A673 (cell line): ENCODE measurements at places on chromosomes 11 and 22.

DNA sequence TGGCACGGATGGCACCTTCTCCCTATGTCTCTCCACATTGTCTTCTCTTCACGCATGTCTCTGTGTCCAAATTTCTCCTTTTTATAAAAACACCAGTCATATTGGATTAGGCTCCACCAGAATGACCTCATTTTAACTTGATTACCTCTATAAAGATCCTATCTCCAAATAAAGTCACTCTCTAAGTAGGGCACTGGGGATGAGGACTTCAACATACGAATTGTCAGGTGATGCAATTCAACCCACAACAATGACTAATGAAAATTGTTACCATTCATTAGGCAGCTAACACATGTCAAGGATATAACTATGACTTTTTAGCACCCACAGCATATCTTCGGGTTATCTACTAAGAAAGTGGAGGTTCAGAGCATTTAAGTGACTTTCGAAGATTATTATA lies 55.5 kb upstream of the USP47 start:
- no peaks in the 10 kb centered on the region for H3K36me3 ChIP-seq
- no peaks in the 10 kb centered on the region for H3K4me1 ChIP-seq
- no peak for DNase-seq

DNA sequence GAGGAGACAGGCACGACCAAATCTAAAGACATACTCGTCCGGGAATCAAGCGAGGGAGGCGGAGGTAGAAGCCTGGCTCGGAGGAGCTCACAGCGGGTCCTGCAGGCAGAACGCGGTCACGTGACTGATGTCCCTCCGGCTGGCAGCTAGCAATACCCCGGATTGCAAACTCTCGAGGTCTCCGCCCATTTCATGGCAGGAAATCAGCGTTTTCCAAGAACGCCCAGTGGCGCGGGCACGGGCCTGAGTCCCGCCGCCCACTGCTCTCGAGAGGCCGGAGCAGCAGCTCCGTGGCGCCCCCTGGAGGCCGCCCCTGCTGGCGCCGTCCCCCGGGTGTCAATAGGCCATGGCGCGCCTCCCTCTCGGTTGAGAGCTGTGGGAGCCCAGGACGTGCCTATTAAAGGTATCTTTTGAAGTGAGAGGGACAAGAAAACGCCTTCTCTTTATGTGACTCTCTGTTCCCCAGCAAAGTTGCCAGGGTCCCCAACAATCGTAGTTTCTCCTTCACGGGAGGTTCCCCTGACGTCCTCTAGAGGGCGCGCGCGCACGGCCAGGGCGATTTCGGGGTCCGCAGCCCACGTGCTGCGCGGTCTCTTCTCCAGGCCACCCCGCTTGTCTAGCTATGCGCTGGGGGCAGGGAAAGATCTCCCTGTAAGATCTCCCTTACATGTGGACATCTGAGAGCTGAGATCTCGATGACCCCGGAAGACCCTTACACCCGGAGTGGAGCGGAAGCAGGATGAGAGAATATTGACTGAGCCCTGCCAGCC lies 37.3 kb upstream of the RBFOX2 start:
- H3K4me3 ChIP-seq: peak overlapping the region; percentile 54
- H3K4me1 ChIP-seq: peaks cover 6% of the 10 kb centered on the region
- DNase-seq: peak; percentile 99

- no peaks in the 10 kb centered on the region for H3K27me3 ChIP-seq
- H3K27ac ChIP-seq: no peak overlapping the region
- H3K4me3 ChIP-seq: no peak overlapping the region
These were observed 61.1 kb downstream of the SPECC1L start for GRCh38 chr22:24331468-24332440.

DNA sequence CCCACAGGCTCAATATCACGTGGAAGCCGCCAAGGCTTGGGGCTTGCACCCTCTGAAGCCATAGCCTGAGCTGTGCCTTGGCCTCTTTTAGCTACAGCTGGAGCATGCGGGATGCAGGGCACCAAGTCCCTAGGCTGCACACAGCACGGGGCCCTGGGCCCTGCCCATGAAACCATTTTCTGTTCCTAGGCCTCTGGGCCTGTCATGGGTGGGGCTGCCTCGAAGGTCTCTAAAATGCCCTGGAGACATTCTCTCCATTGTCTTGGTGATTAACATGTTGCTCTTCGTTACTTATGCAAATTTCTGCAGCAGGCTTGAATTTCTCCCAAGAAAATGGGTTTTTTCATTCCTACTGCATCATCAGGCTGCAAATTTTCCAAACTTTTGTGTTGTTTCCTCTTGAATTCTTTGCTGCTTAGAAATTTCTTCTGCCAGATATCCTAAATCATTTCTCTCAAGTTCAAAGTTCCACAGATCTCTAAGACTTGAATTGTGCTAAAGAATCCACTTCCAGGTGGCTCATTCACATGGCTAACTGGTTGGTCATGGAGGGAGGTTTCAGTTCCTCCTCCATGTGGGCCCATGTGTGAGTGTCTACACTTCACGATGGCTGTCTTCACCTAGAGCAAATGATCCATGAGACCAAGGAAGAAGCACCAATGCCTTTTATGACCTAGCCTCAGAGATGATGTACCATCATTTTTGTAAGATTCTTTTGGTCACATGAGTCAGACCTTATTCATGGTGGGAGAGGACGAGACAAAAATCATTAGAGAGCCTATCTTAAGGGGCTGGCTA lies 7.4 kb upstream of the CREBZF start:
- H3K36me3 ChIP-seq: no peaks in the 10 kb centered on the region
- H3K4me1 ChIP-seq: no peaks in the 10 kb centered on the region
- no peak for DNase-seq
- peaks cover 4% of the 10 kb centered on the region for H3K27me3 ChIP-seq
- H3K27ac ChIP-seq: no peak overlapping the region

DNA sequence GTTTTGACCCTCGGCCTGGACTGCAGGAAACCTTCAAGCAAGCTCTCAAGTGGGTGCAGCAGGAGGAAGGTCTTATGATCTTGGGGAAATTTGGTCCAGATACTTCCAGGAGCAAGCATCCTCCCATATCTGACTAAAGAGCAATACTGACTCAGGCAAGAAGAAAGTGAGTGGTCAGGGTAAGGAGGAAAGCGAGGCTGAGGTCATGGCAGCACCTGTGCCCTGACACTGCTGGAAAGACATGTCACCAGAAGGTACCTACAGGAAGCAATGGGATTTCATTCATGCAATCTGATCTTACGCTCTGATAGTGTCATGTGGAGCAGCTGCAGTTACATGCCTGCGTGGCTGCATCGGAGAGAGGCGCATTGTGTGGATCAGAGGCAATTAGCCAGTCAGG lies 6.5 kb upstream of the TOP3B start:
- no peak overlapping the region for H3K27ac ChIP-seq
- H3K4me1 ChIP-seq: no peaks in the 10 kb centered on the region
- H3K36me3 ChIP-seq: no peaks in the 10 kb centered on the region

DNA sequence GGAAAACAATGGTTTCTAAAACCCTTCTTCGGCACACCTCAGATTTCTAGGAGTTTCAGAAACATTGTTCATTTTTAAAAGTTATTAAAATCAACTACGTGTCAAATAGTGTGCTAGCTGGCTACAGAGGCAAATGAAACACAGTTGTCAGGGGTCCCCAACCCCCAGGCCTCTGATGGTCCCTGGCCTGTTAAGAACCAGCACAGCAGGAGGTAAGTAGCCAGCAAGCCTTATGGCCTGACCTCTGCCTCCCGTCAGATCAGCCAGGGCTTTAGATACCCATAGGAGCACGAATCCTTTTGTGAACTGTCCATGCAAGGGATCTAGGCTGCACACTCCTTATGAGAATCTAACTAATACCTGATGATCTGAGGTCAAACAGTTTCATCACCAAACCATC lies 648.2 kb downstream of the FAM181B start:
- H3K4me1 ChIP-seq: no peaks in the 10 kb centered on the region
- no peaks in the 10 kb centered on the region for H3K27me3 ChIP-seq
- no peak overlapping the region for H3K27ac ChIP-seq
- no peak overlapping the region for H3K4me3 ChIP-seq

GRCh38 chr11:86991341-86991740 lies 36.1 kb upstream of the FZD4 start:
- H3K27ac ChIP-seq: peak overlapping the region; percentile 88
- H3K4me1 ChIP-seq: peaks cover 82% of the 10 kb centered on the region
- H3K4me3 ChIP-seq: peak overlapping the region; percentile 25
- peak; percentile 88 for DNase-seq
- H3K36me3 ChIP-seq: no peaks in the 10 kb centered on the region

- peaks cover 25% of the 10 kb centered on the region for H3K27me3 ChIP-seq
- no peak overlapping the region for H3K4me3 ChIP-seq
- no peaks in the 10 kb centered on the region for H3K36me3 ChIP-seq
- DNase-seq: no peak
- no peak overlapping the region for H3K27ac ChIP-seq
These were observed 25.2 kb upstream of the KCNJ11 start for GRCh38 chr11:17413414-17414316.

GRCh38 chr22:17919276-17920144 lies 104.9 kb downstream of the MICAL3 start:
- no peaks in the 10 kb centered on the region for H3K27me3 ChIP-seq
- no peak overlapping the region for H3K27ac ChIP-seq
- DNase-seq: no peak
- no peaks in the 10 kb centered on the region for H3K36me3 ChIP-seq
- no peak overlapping the region for H3K4me3 ChIP-seq
- peaks cover 4% of the 10 kb centered on the region for H3K4me1 ChIP-seq

DNA sequence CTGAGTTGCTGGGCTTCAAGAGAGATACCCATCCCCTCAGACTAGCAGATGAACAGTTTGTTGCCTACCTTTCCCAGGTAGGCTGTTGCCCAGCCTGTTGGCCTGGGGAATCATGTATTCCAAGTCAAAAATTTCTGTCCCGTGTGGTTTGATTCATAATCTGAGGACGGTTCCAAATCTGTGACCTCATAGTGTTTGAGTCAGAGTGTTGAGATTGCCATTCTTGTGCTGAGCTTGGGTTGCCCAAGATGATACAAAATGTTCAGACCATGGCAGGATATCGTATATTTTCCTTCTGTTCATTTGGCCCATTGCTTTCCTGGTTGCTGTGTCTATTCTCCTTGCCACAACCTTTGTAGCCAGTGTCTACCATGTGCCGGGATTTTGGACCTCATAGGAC lies 64.3 kb downstream of the CYB5R2 start:
- no peak for DNase-seq
- no peaks in the 10 kb centered on the region for H3K27me3 ChIP-seq
- H3K36me3 ChIP-seq: no peaks in the 10 kb centered on the region
- no peaks in the 10 kb centered on the region for H3K4me1 ChIP-seq
- H3K4me3 ChIP-seq: no peak overlapping the region
- no peak overlapping the region for H3K27ac ChIP-seq

- peaks cover 6% of the 10 kb centered on the region for H3K27me3 ChIP-seq
- H3K4me1 ChIP-seq: no peaks in the 10 kb centered on the region
- no peak overlapping the region for H3K27ac ChIP-seq
- H3K36me3 ChIP-seq: no peaks in the 10 kb centered on the region
These were observed 7.0 kb upstream of the MPPED1 start for GRCh38 chr22:43404673-43405385.

GRCh38 chr11:134815404-134815803 lies 403.4 kb upstream of the B3GAT1 start:
- no peak overlapping the region for H3K4me3 ChIP-seq
- H3K4me1 ChIP-seq: no peaks in the 10 kb centered on the region
- no peaks in the 10 kb centered on the region for H3K27me3 ChIP-seq

- no peaks in the 10 kb centered on the region for H3K27me3 ChIP-seq
- no peak for DNase-seq
- peaks cover 6% of the 10 kb centered on the region for H3K36me3 ChIP-seq
- H3K4me1 ChIP-seq: peaks cover 25% of the 10 kb centered on the region
- peak overlapping the region; percentile 56 for H3K4me3 ChIP-seq
These were observed 882 bp upstream of the MAP4K2 start for GRCh38 chr11:64803846-64804345.

DNA sequence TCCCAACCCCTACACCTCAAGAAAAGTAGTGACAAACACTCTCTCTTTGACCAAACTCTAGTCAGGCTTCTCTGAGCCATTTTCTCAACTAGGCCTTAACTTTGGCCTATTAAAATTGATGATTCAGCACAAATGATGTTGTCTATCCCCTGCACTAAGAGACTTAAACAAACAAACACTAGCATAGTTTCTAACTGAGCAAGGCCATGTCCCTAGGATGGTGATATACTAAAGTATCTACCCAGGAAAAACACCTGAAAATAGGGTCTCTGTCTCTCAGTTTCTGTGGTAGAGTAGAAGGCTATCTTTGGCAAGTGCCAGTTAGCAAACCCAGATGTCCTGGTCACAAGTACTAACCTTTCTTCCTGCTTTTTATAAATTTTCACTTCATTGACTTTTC lies 219.7 kb upstream of the ANO3 start:
- no peak overlapping the region for H3K27ac ChIP-seq
- H3K27me3 ChIP-seq: no peaks in the 10 kb centered on the region
- H3K4me3 ChIP-seq: no peak overlapping the region
- no peak for DNase-seq
- H3K4me1 ChIP-seq: no peaks in the 10 kb centered on the region

GRCh38 chr11:78690352-78690987 lies 115.8 kb upstream of the NARS2 start:
- H3K27ac ChIP-seq: no peak overlapping the region
- no peak for DNase-seq
- H3K27me3 ChIP-seq: peaks cover 52% of the 10 kb centered on the region
- no peaks in the 10 kb centered on the region for H3K4me1 ChIP-seq
- H3K36me3 ChIP-seq: no peaks in the 10 kb centered on the region
- H3K4me3 ChIP-seq: no peak overlapping the region

- no peak for DNase-seq
- H3K4me3 ChIP-seq: no peak overlapping the region
- no peak overlapping the region for H3K27ac ChIP-seq
- H3K27me3 ChIP-seq: no peaks in the 10 kb centered on the region
- H3K4me1 ChIP-seq: no peaks in the 10 kb centered on the region
These were observed 97.1 kb downstream of the MPPED2 start for GRCh38 chr11:30489076-30489475.

GRCh38 chr11:64894070-64894811 lies 15.8 kb upstream of the EHD1 start:
- H3K4me3 ChIP-seq: no peak overlapping the region
- H3K27me3 ChIP-seq: no peaks in the 10 kb centered on the region
- no peaks in the 10 kb centered on the region for H3K4me1 ChIP-seq
- H3K36me3 ChIP-seq: no peaks in the 10 kb centered on the region

DNA sequence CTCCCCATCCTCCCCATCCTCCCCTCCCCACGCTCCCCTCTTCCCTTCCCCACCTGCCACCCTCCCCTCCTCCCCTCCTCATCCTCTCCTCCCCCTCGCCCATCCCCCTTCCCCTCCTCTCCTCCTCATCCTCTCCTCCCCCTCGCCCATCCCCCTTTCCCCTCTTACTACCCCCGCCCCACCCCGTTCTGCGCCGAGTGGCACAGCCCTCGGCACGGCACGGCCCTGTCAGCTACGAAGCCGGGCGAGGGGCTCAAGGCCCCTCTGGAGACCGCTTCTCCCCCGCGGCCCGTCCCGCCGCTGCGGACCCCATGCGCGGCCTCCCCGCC lies 449.9 kb downstream of the OPCML start:
- H3K4me3 ChIP-seq: no peak overlapping the region
- H3K27me3 ChIP-seq: peaks cover 42% of the 10 kb centered on the region
- no peaks in the 10 kb centered on the region for H3K36me3 ChIP-seq
- no peaks in the 10 kb centered on the region for H3K4me1 ChIP-seq
- DNase-seq: peak; percentile 42

DNA sequence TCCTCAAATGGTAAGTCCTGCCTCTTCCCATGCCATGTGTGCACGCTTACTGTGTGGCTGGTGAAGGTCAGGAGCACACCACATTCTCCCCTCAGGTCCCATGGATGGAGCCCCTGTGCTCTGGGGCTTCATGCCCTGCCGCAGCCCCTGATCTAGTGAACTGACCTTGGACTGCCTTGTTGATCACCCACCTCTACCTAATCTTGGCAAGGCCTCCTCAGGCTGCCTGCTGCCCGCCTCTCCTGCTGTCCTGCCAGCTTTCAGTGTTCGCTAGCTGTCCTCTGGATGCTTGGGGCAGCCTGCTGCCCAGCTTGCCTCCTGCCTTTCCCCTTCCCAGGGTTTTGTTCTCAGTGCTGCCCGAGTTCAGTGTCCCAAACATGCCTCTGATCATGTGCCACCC lies 38.1 kb downstream of the CABIN1 start:
- peaks cover 20% of the 10 kb centered on the region for H3K36me3 ChIP-seq
- no peak overlapping the region for H3K4me3 ChIP-seq
- H3K4me1 ChIP-seq: no peaks in the 10 kb centered on the region
- H3K27ac ChIP-seq: no peak overlapping the region
